Cardiac muscle cell (in vitro differentiated cells and primary cell): ENCODE measurements at places on chromosomes 1 and 21.

DNA sequence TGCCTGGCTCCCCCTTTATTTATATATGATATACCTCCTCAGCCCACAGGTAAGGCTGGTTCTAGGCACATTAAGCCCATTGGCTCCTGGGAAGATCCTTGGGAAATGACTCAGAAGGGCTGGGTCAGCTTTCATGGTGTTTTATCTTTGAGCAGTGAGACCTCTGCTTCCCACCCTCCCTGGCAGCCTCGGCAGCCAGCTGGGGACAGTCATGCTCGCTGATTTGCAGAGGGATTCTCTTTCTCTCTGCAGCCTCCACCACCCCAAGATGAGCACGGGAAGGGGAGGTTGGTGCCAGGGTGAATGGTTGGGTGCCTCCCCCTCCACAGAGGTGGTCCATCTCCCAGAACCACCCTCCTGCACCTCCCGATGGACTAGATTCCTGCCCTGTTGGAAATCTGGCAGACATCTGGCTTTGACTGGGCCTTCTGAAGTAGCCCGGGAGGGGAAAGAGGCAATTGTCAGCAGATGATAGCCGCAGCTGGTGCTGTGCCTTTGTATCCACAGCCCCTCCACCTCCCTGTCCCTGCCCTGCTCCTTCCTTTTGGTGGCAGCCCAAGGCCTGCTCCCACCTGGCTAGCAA is 24.6 kb downstream of the IER5 start:
- DNase-seq = no peak

DNA sequence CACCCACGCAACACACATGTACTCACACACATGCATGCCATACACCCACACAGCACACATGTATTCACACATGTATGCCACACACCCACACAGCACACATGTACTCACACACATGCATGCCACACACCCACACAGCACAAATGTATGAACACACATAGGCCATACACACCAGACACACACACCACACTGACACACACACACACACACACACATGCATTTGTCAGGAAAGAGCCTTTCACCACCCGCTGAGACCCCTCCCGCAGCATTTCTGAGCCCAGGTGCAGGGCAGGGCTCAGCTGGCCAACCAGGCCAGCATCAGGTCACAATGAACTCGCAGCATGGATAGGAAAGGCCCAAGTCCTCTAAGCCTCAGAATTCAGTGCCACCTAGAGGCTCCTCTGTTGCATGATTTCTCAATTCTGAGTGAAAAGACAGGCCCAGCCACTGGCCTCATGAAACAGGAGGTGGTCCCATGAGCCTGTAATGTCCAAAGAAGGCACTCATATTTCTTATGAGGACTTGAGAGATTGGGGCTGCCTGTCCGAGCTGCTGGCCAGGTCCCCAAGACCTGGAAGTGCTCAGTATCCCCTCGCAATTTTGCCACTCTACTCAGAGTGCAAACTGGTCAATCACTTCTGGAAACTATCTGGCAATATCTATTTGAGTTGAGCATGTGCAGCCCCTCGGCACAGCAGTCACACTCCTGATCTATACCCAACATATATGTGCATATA is 57.3 kb downstream of the PSMG1 start:
- peak; percentile 83 for DNase-seq

DNA sequence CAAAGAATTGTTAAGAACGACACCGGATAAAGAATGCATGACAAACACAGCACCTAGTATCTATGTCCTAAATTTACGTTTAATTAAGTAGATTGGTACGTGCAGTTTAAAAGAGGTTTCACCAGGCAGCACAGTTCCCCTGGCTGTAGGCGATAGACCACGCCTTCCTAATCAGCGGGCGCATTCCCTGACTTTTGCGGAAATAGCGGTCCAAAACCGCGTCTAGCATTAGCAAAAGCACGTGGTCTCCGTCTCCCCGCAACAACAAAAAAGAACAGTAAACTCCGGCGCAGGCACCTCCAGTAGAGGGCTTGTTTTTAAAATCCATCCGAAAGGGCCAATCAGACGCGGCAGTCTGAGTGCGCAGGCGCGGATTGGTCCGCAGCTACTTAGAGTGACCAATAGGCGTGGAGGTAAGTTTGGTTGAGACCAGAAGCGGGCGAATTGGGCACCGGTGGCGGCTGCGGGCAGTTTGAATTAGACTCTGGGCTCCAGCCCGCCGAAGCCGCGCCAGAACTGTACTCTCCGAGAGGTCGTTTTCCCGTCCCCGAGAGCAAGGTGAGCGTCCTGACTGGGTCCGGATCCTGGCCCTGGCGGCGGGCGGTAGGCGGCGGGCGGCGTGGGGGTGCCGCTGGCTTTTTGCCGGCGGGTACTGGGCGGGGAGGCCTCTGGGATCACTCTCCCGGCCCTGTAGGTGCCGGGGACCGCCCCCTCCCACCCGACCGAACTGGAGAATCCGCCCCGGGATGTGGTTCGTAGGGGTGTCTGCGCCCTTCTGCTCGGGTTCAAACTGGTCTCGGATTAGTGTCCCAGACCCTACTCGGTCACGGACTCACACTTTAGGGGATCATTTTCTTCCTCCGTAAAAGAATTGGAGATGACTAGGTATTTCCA is at the start of gene CENPF:
TSS of gene CENPF (plus strand) at position 432 of the 894 bp plus-strand sequence. CDS start 10,560 bp downstream, outside the sequence.
- DNase-seq = peak; percentile 98

DNA sequence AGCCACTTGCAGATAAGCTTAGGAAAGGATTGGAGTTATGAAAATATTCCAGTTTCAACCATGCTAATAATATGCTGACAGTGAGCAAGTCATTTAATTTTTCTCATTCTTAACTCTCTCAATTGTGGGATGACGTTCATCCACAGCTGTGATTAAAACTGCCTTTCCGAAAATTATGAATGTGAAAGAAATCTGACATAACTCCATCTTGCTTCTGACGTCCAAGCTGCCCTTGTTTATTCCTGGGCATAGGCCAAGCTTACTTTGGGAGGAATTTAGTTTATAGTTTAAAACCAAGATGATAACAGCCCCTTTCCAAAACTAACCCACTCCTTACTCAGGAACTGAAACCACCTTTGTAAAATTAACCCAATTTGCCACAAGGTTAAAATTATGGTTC is 11.0 kb upstream of the RGS18 start:
- no peak for DNase-seq

GRCh38 chr1:10631811-10632593 is 157.3 kb downstream of the PEX14 start:
- peak; percentile 63 for DNase-seq

- DNase-seq = no peak
Measured at GRCh38 chr1:7896994-7897393, 43.6 kb downstream of the TNFRSF9 start.

GRCh38 chr1:197995408-197996258 is 78.5 kb downstream of the LHX9 start:
- DNase-seq = no peak

- no peak for DNase-seq
Measured at GRCh38 chr1:49626472-49626871, 397.3 kb downstream of the AGBL4 start.

- no peak for DNase-seq
Measured at GRCh38 chr1:65478379-65479026, 58.0 kb downstream of the LEPR start.

- DNase-seq = peak; percentile 91
Measured at GRCh38 chr1:223727541-223727940, 15.2 kb downstream of the CAPN2 start.

DNA sequence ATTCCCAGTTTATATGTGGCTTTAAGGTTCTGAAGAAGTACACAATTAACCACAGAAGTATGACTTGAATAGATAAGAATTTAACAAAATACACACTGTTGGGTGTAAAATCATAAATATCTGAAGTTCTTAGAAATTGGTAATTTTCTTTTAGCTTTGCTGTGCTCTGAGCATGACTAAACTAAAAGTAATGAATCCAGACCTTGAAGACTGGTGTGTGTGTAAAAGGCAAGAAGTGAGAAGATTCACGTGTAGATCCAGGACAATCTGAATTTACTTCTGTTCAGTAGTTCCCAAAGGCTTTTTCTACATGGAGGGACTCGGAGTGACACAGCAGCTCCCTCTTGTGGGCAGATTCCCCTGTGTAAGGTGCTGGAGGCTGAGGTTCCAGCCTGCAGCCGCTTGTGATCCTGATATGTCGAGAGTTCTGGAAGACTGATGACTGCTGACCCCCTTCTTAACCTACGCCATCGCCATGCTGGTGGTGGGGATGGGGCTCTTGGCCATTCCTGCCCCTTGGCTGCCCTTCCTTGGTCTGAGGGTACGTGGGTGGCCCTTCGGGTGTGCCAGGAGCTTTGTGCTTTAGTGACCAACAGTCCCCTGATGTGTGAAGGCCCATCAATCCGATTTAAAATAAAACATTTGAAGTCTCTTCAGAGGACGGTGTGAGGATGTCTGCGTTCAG is 62.7 kb downstream of the ADARB1 start:
- DNase-seq = peak; percentile 92

DNA sequence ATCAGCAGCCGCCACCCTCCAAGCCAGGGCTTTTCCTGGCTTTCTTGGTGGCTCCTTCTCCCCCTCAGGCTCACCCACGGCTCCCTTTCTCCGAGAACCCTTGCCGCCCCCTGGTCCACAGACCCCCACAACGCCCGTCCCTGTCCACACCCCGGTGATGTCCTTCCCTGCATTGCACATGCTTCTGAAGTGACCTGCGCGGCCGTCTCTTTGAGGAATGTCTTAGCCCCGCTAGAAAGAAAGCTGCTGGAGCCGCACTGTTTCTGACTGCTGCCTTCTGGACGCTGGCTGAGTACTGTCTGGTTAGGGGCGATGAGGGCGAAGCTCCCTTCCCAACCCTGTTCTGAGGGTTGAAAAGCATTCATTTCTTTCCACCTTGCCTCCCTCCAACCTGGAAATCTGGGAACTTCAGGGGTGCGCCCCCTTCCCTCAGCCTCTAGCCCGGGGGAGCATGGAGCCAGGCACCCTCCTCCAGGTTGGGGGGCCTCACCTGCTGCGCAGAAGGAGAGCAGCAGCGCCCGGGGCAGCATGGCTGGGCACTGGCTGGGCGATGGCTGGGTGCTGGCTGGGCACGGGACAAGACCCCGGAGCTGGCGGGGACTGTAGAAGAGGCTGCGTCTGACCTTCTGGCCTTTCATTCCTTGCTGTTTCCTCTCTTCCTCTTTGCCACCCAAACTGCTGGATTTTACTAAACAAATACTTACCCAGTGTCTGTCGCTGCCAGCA is at the start of gene CLEC20A:
TSS of gene CLEC20A (minus strand) at position 555 of the 726 bp plus-strand sequence. CDS start at position 530, 25 bp downstream.
- no peak for DNase-seq

DNA sequence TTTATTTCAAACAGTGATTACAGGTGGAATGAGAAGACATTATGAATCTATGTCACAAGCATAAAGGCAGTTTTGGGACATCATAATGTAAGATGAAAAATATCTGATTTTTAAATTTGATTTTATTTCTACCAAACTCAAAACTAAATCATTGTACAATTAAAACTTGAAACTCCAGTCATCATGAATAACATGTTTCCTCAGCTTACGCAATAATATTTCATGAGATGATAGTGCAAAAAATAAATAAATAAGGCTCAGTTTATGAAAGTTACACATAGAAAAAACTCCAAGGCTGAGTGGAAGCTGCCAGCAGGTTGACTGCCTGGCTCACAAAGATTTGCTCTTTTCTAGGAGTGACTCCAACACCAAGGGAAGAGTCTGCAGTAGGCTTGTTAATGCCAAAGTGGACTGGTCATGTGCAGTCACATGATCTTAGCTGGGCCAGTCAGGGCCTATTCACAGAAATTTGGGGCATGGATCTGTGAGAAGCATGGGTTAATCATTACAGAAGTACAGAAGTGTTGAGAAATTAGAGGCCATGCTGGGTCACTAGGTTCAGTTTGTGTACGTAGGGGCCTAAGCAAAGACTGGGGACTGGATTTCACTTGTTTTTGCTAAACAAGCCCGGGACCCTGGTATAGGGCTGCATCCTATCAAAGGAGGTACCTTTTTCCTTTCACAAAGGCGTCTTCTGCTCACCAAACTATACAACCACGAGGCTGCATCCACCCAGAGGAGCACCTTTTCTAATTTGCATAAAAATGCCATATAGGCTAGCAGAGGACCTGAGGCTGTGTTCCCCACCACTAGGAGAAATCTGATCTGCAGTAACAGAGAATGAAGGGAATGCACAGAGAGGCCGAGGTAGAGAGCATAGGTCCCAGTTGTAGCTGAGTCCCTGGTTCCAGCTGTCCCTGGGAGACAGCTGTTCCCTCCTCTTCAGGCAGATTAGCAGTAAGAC is 4.9 kb upstream of the ABCA4 start:
- DNase-seq = no peak

DNA sequence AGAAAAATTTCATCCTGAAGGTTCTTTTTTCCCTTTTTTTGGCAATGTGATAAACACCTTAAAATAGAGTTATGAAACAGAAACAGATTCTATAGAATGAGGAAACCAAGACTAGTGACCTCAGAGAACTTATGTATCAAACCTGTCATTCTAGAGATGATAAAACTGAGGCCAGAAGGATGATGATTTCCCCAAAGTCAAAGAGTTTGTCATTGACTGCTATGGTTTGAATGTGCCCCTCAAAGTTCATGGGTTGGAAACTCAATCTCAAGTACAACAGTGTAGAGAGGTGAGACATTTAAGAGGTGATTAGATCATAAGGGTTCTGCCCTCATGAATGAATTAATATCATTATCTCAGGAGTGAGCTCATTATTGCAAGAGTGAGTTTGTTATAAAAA is 13.7 kb upstream of the BEND5 start:
- no peak for DNase-seq

DNA sequence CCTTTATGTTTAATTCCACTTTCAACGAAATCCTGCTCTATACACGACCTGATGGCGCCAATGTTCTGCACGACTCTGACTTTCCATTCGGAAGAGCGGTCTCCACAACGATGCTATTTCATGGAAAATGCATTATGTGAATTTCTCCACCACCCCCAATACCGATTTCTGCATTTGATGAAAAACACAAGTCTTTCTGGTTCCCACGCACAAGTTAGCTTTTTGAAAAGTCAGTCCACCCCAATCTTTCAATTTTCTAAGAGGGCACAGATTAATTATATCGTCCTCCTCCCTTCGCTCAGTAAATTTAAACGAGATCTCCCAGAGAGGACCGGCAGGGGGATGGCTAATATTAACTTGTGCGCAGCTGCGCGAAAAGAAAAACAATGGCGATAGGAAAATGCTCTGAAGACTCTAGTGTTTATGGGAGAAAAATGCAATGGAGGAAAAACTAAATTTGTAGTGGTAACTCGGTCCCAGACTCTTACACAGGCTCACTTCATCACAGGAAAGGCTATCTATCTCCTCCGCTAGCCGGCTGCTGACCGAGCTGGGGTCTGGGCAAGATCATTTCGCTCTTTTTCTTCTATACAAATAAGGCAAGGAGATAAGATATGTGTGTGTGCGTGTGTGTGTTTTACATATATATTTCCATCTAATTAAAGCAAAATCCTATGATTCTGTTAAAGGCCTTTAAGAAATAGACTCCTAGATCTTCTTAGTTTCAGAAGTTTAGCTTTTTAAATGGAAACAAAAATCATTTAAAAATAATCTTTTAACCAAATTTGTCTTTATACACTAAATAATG is 1.2 kb upstream of the LHX8 start:
- peak; percentile 26 for DNase-seq

DNA sequence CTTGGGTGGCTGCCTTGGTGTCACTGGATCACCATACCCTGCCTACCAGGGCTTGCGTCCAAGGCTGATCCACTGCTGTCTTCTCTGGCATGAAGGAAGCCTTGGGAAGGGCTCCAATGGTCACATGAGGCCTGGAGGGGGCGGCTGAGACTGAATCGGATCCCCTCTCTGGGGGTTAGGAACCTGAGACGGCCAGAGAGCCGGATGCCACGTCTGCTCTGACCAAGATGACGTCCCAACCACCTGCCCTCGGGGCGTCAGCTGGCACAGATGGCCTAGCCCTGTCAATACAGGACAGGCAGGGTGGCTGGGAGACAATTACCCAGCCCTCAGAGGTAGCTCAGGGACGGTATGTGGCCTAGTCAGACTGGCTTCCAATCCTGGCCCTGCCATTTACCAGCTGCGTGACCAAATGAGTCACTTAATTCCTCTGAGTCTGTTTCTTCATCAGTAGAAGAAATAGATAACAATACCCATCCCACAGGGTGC is 5.4 kb downstream of the TRIM62 start:
- peak; percentile 52 for DNase-seq
